SJCRH30 (cell line): ENCODE measurements at places on chromosomes 2 and 18. TPM values are rescaled to one million over a fixed set of nuclear protein-coding genes. Genes with fewer than 3 reads are reported as not detected.

HJURP gene
- total RNA-seq, result 86.1 and 90.8 TPM in 2 replicates

LOXL3 gene
- total RNA-seq, result 16.8 and 19.0 TPM in 2 replicates

FAP gene
- total RNA-seq, result 1.1 and 3.6 TPM in 2 replicates

KIAA2012 gene
- total RNA-seq, result 0.08 TPM in 1 of 2 replicates, not detected in the other

MAPRE3 gene
- total RNA-seq, result 0.51 and 0.57 TPM in 2 replicates

ACTG2 gene
- total RNA-seq, result 0.08 TPM in 1 of 2 replicates, not detected in the other

ALKAL2 gene
- 0.43 and 0.65 TPM in 2 replicates for total RNA-seq

DNA sequence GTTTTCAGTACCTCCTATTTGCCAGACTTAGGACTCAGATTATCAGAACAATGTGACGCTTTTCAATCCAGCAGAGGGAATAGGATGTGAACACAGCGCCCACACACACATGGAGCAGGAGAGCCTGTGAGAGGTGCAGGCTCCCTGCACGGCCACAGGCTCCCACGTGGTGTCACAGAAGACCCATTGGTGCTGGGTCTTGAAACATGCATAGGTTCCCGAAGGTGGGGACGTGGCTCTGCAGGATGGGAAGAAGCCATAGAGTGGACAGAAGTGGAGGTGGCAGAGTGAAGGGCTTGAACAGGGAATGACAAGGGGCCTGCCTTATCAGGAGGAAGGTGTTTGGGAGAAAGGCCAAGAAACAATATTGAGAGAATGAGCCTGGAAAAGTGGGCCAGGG, 78.5 kb upstream of the BCL2L11 start:
- no peak for DNase-seq

DNA sequence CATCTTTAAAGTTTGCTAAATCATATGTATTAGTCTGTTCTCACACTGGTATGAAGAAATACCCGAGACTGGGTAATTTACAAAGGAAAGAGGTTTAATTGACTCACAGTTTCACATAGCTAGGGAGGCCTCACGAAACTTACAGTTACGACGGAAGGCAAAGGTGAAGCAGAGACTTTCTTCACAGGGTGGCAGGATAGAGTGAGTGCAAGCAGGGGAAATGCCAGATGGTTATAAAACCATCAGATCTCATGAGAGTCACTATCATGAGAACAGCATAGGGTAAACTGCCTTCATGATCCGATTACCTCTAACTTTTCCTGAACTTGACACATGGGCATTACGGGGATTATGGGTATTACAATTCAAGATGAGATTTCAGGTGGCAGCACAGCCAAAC, 1075.2 kb upstream of the NRXN1 start:
- no peak for DNase-seq

- DNase-seq, result no peak
Observed at GRCh38 chr18:22848615-22849014, 84.5 kb upstream of the RBBP8 start.

DNA sequence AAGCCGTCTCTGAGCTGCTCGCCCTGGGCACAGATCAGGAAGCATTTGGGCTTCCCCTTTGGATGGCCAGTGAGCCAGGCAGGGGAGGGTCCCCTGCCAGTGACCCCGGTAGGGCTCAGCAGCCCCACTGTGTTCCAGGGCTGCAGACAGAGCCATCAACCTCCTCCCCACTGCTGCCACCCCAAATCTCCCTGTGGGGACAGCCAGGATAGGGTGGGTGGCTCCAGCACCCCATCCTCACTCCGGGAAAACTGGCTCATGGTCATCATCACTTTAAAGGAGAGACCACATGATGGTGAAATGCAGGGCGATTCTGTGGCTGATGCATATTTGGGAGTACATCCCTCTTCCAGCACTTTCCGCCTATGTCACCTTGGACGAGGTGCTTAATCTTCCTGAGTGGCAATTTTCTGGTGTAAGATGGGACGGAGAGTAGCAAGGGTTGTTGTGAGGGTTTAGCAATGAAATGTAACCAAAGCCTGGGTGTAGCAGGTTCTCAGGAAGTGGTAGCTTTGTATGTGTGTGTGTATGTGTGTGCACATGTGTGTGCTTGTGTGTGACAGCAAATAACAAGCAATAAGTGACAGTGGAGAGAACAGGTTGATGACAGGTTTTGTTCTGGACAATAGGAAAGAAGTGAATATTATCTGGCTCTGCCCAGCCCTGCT, 61.8 kb downstream of the ACAA2 start:
- DNase-seq, result no peak

DNA sequence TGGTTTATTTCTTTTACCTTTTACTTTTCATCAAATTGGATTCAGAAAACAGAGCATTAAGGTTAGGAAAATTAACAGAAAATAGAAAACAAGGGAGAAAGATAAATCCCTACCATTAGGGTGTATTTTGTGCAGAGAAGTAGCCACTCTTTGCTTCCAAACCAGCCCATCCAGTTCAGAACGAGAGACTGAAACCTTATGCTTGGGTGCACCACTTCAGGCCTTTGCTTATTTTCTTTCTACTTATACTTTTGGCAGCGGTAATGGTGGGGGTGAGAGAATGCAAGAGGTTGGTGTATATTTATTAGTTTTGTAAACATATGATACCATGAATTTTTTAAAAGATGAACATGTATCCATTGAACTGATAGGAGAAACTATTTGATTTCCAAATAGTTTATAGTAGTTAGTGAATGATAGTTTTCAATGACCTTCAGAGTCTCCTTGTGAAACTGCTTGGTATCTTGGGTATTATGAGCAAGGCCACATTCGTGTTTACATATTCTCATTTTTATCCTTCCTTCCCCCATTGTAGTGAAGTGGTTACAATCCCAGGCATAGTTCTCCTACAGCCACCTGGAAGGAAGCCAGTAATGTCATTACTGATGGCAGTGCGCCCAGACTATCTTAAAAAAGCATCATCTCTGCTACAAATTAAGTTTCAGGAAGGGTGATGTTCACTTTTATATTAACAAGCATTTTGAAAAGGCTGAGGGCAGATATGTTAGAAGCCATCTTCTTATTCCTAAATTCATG, 60.8 kb downstream of the MFSD6 start:
- peak; percentile 100 for DNase-seq

- no peak for DNase-seq
Observed at GRCh38 chr18:78878335-78878734, 101.3 kb upstream of the SALL3 start.

DNA sequence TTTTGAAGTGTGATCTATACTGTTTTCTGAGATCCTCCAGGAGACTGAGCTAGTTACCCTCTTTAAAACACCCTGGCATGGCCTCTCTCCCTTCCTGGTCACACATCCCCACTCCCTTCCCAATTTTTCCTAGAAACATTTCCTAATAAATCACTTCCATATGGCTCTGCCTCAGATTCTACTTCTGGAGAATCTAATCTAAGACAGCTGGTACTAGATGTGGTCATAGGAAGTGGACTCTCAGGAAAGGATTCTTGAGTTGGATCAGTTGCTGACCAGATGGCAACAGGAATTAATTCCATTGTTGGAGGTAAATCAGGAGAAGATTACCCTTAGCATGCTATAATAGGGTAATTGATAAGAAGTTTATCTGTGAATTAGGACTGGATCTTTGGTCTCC, 310.5 kb downstream of the SATB2 start:
- DNase-seq, result no peak

GRCh38 chr2:33262097-33262496, 214.4 kb upstream of the RASGRP3 start:
- DNase-seq, result no peak

GRCh38 chr2:218285604-218286003, 6.7 kb downstream of the TMBIM1 start:
- no peak for DNase-seq

GRCh38 chr2:230824406-230824978, 40.2 kb upstream of the ITM2C start:
- peak; percentile 71 for DNase-seq

GRCh38 chr18:79185648-79186047, 116.5 kb downstream of the ATP9B start:
- DNase-seq, result no peak

DNA sequence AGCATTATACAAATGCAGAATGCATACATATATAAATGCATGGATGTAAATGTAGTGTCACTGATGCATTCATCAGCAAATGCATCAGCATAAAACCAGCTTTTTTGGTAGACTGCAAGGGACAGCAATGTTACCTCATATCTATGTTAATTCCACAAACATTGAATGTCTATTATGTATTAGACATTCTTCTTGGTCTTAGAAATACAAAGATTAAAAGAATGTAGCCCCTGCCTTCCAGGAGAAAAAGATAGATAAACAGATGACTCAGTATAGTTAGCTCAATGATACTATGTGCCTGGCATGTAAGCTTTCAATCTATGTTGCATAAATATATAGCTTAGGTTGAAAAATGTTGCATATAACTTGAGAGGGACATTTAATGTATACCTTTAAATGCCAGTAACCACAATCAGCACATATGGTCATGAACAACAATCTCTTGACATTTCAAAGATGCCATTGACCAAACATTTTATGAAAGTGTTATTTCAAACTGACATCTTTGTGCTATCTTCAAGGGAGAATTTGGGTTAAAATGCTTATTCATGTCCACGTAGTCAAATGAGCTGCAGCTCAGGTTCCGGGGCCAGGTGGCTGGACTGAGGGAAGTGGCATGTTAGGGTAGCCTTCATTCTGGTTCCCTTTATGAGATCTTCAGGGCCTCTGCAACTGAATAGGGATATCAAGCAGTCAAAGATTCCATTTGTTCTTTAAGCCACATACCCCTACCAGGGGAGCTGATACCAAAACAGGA, 45.2 kb upstream of the GCG start:
- DNase-seq, result no peak

- DNase-seq, result no peak
Observed at GRCh38 chr2:187549951-187550555, 4.2 kb downstream of the TFPI start.

GRCh38 chr2:28406276-28407096, 13.8 kb downstream of the FOSL2 start:
- DNase-seq, result no peak

DNA sequence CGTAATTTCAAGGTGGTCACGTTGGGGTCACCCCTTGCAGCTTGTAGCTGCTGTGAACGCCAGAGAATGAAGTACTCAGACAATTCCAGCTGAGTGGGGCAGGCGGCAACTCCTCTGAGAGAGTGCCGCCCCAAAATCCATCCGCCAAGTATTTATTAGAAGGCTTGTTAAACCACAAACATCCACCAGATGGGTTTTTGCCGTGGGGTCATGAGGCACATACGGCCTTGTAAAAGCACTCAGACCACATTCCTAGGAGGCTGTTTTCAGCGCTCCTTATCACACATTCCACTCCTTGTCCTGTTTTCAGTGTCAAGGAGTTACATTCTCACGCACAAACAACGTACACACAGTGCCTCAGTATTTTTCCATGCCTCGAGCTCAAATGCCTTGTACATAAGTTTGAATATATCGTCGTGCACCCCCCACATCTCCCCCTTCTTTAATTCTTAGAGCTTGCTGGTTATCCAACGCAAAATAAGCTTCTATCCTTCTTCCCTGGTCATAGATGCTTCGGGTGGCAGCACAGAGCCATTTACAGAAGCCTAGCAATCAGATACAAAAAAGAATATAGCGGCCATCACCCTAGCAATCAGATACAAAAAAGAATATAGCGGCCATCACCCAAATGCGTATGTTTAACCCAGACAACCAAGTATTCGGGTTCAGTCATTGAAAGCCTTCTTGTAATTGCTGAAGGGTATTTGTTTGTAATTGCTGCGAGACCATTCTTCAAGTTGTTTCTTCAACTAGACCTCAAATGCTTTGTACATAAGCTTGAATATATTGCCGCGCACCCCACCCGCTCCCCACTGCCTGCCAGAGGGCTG, 7.3 kb downstream of the ALPP start:
- DNase-seq, result no peak

- peak; percentile 83 for DNase-seq
Observed at GRCh38 chr2:219352448-219353023, 20.0 kb upstream of the RESP18 start.

DNA sequence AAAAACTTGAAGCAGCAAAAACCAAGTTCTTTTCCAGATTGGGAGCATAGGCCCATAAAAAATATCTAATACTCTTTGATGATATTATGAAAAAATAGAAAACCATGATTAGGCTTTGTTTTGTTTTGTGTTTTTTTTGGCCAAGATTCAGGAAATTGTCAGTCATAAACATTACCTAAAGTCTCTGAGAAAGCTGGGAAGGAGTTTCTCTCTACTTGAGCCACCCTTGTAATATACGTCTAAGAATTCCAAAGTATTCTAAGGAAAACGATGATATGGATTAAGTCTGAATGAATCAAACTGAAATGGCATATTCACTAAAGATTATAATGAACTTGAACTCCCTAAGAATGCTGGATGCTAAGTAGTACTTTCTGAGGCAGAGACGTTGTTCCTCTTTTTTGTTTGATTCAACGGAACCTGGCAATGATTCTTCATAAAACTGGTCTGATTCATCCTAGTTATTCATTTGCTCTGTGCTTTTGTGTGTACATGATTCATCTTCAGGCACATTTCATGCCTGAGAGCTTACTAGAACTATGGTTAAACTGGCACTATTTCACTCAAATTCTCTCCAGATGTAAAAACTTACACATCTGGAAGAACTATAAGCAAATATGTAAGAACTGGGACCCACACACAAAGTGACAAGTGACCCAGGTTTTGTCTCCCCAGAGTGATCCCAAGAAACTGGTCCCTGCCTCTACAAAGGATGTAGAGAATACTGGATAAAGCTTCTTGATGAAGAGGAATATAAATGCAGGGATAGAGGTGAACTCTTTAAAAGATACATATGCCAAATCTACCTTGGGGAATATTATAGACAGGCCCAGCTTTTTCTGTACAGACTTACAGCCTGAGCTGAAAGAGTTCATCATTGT, 159.7 kb downstream of the DOCK10 start:
- no peak for DNase-seq

GRCh38 chr2:113227290-113227689, 51.4 kb downstream of the PAX8 start:
- DNase-seq, result no peak

GRCh38 chr2:144084114-144084661, 435.7 kb downstream of the ZEB2 start:
- DNase-seq, result no peak

DNA sequence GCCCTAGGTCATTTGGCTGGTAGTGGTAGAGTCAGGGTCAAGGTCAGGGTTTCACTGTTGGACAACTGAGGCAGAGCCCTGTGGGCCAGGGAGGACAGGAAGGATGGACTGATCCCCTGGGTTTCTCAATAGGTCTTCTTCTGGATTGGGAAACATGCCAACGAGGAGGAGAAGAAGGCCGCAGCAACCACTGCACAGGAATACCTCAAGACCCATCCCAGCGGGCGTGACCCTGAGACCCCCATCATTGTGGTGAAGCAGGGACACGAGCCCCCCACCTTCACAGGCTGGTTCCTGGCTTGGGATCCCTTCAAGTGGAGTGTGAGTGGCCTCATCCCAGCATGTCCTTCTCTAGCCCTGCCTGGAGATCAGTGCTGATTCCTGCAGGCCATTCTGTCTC, 18.1 kb downstream of the VIL1 start:
- DNase-seq, result no peak

DNA sequence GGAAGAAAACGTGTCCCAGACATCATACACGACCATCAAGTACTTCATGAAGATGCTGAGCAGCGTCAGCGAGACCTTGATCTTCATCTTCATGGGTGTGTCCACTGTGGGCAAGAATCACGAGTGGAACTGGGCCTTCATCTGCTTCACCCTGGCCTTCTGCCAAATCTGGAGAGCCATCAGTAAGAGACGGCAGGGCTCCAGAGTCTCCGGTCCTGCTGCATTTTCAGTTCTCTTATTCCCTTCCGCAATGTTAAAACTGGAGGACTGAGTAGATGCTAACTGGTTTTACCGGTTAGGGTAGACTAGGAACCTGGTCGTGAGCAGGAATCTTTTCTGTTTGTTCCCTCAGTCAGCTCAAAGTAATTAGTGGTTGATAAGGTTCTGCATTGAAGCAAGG, 32.3 kb downstream of the SLC9A4 start:
- no peak for DNase-seq

- DNase-seq, result no peak
Observed at GRCh38 chr2:10053351-10053750, 10.0 kb downstream of the KLF11 start.
